ENCODE measurements at places on chromosomes 6 and 20. TPM values are rescaled to one million over a fixed set of nuclear protein-coding genes. Genes with fewer than 3 reads are reported as not detected.

GRCh38 chr6:105851606-105852005 is 234.5 kb upstream of the PRDM1 start:
- DNase-seq: no peak

- no peak for DNase-seq
These were observed 35.2 kb upstream of the TXLNB start for GRCh38 chr6:139327038-139327437.

DNA sequence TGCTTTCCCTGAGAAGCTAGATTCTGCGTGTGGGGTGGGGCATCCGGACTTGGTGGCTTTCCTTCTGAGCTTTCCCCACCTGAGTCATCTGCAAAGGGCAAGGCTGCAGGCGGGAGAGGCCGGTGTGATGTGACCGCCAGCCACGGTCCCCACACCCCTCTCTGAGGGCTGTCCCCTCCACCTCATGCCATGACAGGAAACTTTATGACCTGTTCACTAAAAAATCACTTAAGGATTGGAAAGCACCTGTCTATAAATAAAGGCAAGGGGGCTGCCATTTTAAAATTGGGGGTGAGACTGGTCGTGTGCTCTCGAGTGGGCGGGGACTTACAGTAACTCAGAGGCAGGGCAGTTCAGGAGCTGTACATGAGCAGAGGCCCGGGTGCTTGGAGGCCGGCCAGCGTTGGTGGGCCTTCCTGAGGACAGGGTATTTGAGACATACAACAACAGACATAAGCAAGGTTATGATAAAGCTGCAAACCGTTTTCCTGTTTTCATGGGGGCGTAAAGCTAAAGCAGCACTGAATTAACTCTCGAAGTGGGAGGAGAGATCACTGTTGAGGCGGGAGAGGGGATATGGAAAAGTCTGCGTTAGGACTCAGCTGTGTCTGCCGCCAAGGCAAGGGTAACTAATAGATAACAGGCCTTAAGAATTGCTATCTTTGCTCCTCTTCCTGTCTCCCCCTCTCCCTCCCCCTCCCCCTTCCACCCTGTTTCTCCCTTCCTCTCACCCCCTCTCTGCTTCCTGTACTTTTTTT is 16.1 kb upstream of the SERPINB1 start:
- DNase-seq: peak; percentile 66

DNA sequence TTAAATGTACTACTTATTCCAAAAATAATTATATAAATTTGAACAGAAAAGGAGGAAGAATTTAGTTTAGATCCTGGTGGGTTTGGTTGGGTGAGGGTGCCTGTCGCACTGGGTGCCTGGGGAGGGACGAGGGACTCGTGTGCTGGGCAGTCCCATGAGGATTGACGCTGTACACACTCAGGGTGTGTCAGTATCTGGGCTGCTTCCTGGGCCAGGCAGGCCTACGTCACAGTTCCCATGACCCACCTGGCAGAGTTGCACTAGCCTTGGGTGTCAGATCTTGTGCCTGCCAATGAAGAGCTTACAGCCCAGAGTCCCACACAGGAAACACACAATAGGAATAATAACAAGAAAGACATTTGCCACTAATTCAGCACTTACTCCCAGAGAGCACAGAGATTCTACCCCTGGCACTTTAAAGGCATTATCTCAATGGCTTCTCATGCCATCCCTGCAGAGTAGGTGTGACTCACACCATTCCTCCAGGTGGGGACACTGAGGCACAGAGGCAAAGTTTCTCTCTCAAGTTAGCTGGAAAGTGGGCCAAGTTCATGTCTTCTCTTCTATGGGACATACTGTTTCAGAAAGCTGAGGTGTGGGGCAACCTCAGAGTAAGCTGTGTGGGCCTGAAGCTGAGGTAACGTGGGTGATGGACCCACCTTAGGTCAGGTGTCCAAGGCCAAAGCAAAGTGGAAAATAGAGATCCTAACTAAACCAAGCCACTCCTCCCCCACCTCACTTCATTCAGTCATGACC is 1.3 kb upstream of the SDCBP2 start:
- peak; percentile 43 for DNase-seq

- DNase-seq: no peak
These were observed 29.8 kb downstream of the NEDD9 start for GRCh38 chr6:11202513-11203305.

GRCh38 chr6:47250302-47250701 is 59.4 kb downstream of the TNFRSF21 start:
- no peak for DNase-seq

GRCh38 chr6:161792851-161793493 is 519.1 kb upstream of the AGPAT4 start:
- no peak for DNase-seq

GRCh38 chr6:133166766-133167165 is 74.4 kb upstream of the EYA4 start:
- no peak for DNase-seq

GRCh38 chr20:25538838-25539665 is 46.3 kb downstream of the NINL start:
- no peak for DNase-seq

DNA sequence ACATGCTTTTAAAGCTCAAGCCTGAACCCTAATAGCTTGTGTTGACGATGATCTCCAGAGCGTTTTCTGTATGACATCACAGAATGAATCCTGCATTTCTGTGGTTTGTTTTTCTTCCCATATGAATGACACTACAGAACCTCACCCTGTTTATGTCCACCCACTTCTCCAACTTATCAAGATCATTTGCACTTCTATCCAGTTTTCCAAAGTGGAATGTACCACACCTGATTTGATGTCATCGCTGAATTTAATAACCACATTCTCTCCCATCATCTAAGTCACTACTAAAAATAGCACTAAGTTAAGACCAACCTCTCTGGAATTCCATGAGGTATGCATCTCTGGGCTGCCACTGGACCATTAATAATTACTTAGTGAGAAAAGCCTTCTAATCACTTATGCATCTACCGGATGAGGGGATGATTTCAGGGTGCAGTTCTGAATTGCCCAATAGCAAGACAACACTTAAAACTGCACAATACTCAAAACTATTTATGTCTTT is 33.3 kb upstream of the CITED2 start:
- DNase-seq: no peak

DNA sequence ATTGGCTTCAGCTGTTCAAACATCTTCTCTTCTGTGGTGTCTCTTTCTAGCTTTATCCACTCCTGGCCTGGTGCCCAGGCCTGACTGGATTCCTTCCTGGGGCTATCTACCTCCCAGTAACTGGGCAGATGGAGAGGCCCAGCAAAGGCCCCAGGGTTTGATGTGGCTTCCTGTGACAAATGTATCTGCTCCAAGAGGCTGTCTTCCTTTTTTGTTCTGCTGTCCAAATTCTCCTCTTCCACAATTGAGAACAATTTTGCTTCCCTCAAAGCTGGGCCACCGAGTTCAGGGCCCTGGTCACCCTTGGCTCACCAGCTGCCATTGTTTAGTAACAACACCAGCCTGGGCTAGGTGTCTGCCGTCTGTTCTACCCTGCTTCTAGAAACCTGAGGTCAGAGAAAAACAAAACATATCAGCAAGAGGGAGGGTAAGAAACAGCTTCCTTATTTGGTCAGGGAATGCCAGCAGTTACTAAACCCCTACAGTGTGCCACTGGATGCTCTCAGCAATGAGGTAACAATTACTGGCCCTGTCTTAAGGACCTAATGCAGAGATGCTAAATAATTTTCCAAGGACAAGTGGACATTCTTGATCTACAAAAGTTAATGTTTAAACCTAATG is 3.9 kb downstream of the ZFP57 start:
- no peak for DNase-seq

- no peak for DNase-seq
These were observed 62.0 kb downstream of the TSPYL4 start for GRCh38 chr6:116191881-116192280.

- no peak for DNase-seq
These were observed 58.1 kb downstream of the ASXL1 start for GRCh38 chr20:32416206-32416605.

GRCh38 chr6:106255306-106255705 is 70.3 kb downstream of the ATG5 start:
- no peak for DNase-seq

- no peak for DNase-seq
These were observed 7.5 kb upstream of the CD164 start for GRCh38 chr6:109389650-109390274.

DNA sequence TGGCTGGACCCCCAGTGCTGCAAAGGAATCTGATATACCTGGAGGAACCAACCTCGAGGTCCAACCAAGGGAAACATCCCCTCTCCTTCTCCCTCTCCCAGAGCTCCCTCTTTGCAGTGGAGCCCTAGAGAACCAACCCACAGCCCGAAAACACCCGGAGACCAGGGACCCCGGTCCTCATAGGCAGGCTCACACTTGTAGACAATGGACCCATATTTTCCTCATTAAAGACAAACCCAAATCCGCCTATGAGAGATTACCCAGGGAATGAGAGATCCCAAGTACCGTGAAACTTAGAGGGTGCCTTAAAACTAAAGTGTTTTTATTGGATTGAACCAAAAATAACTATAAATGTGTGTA is 9.6 kb upstream of the FOXF2 start:
- no peak for DNase-seq

DNA sequence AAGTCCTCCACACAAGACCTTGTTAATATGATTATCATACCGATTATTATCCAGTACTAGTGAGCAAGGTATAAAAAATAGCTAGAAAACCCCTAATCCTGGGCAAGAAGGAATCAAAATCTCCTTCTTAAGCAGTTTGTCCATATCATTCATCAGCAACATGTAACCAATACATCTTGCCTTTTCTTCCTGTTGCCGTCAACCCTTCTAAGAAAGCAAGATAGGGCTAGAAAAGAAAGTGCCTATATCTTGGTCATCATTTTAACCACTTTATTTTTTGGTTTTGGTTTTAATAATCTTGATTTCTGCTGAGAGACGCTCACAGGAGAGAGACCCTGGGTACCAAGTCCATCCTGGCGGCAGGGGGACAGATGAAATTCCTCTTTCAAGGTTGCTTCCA is 27.2 kb upstream of the PREX1 start:
- DNase-seq: no peak

GRCh38 chr6:28988536-28989311 is 16.4 kb downstream of the ZNF311 start:
- DNase-seq: peak; percentile 27

CYP24A1 gene
- total RNA-seq: not detected

RAET1G gene
- not detected for total RNA-seq

GJE1 gene
- total RNA-seq: not detected

SLC22A7 gene
- not detected for total RNA-seq

CNR1 gene
- total RNA-seq: 0.35 TPM

PRICKLE4 gene
- total RNA-seq: 23.1 TPM

ZSCAN12 gene
- 9.3 TPM for total RNA-seq

CALHM4 gene
- not detected for total RNA-seq

UNC5CL gene
- 27.5 TPM for total RNA-seq

FAM83C gene
- not detected for total RNA-seq
